ENCODE measurements at places on chromosomes 3 and 15.

- DNase-seq = no peak
These were observed 54.8 kb upstream of the LARS2 start for GRCh38 chr3:45333549-45333948.

- DNase-seq = no peak
These were observed 63.1 kb downstream of the IFT57 start for GRCh38 chr3:108159105-108159504.

- no peak for DNase-seq
These were observed 49.6 kb downstream of the RFX7 start for GRCh38 chr15:56194035-56194434.

GRCh38 chr3:157064402-157064801, 95.5 kb downstream of the CCNL1 start:
- DNase-seq = no peak

GRCh38 chr3:120274739-120275167, 10.3 kb downstream of the GPR156 start:
- DNase-seq = no peak

GRCh38 chr3:153233986-153234385, 72.0 kb downstream of the RAP2B start:
- DNase-seq = no peak

GRCh38 chr3:120100711-120101110, 6.5 kb upstream of the GSK3B start:
- DNase-seq = no peak

DNA sequence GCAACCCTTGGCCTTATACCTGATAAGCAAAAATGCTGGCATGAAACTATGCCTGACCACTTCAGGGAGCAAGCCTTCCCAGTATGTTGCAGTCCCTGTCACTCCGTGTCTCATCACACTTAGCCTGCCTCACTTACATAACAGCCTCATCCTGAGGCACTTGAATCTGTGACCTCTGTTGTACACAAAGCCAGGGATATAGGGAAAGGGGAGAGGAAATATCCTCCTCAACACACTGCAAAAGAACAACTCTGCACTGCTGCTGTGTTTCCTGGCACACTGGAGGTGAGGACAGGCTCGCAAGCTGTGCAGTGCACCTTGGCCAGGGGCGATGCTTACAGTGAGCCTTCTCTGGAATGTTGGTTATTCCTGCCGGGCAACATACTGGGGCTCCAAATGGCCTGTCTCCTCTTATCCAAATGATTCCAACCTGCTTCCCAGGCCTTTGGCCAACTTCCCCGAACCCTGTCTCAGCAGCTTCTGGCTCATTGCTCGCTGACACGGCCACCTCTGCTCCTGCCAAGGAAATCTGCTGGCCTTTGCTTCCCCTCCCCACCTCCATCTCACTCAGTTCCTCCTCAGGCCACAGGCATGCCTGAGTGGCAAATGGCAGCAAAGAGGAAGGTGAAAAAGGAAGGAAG, 109.2 kb downstream of the CD47 start:
- no peak for DNase-seq

- no peak for DNase-seq
These were observed 28.9 kb upstream of the SEC13 start for GRCh38 chr3:10349801-10350200.

- no peak for DNase-seq
These were observed 32.9 kb downstream of the NXPE3 start for GRCh38 chr3:101811875-101812274.

DNA sequence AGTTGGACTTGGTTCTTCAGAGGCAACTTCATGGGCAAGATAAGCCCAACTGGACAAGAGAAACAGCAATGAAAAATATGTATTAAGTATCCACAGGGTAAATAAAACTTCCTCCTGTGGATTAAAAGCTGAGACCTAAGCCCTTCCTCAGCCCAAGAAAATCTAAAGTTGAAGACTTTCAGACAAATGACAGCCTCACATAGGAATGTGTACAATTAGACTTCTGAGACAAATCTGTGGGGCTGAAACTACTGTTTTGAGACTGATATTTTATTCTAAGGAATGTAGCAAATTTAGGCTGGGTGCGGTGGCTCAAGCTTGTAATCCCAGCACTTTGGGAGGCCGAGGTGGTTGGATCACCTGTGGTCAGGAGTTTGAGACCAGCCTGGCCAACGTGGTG, 74.2 kb upstream of the IL12A start:
- DNase-seq = no peak

Measured in stimulated activated CD4-positive, alpha-beta T cell treated with anti-CD3 and anti-CD28 coated beads, Interleukin-4, amount 100 ng/mL, for 24 hours (primary cell).